ENCODE measurements at places on chromosomes 5 and 9. TPM values are rescaled to one million over a fixed set of nuclear protein-coding genes. Genes with fewer than 3 reads are reported as not detected.

CYFIP2 gene
- 27.5 TPM for total RNA-seq

INSL6 gene
- not detected for total RNA-seq

GRCh38 chr9:137757139-137757538 is 120.4 kb upstream of the CACNA1B start:
- DNase-seq: no peak

DNA sequence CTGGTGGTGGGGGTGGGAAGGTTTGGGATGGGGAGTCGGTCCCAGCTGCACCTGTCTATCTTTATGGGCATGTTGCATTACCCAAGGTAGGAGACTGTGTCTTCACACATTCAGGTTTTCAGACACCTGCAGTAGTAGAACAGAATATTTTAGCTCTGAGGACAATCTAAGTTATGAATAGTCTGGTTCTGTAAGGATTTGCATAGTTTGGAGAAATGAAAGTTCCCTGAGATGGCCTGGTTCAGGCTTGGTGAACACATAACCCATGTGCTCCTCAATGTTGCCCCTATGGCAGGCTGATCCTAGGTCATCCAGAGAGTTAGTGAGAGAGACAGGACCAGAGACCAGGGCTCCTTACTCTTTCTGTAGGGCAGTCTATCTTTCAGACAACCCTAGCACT is 20.7 kb downstream of the TNFSF8 start:
- no peak for DNase-seq

- DNase-seq: no peak
These were observed 30.5 kb upstream of the NKD2 start for GRCh38 chr5:978054-978453.

DNA sequence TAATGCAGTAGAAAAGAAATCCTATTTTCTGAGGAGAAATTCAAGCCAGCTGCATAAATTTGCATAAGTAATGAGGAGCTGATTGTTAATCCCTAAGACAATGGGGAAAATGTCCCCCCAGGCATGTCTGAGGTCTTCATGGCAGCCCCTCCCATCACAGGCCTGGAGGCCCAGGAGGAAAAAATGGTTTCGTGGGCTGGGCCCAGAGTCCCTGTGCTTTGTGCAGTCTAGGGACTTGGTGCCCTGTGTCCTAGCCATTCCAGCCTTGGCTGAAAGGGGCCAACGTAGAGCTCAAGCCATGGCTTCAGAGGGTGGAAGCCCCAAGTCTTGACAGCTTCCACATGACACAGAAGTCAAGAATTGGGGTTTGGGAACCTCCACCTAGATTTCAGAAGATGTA is 357.5 kb downstream of the SPATA31D1 start:
- DNase-seq: no peak

NEUROG1 gene
- not detected for total RNA-seq

- DNase-seq: no peak
These were observed 305.3 kb downstream of the CSNK1G3 start for GRCh38 chr5:123817267-123817666.

CTSL gene
- 179 TPM for total RNA-seq

GRCh38 chr9:135365013-135365768 is 114.4 kb upstream of the PPP1R26 start:
- DNase-seq: no peak

PCDHA9 gene
- 0.71 TPM for total RNA-seq

DNA sequence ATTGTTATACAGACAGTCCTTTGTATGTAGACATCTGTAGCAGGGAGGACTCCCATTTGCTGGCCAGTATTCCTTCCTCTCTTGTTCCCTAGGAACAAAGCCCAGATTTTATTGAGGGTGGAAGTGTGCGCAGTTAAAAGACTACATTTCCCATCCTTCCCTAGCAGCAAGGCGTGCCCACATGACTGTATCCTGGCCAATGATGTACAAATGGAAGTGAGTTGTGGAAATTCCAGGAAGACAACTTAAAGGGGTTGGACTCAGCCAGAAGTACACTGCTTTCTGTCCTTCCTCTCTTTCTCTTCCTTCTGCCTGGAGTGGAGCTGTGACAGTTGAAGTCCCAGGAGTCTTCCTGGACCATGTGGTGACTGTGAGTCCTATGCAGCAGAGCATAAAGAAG is 89.0 kb downstream of the HRH2 start:
- no peak for DNase-seq

GRCh38 chr5:32315221-32316014 is 2.7 kb upstream of the MTMR12 start:
- DNase-seq: no peak

NUP214 gene
- 49.0 TPM for total RNA-seq

DNA sequence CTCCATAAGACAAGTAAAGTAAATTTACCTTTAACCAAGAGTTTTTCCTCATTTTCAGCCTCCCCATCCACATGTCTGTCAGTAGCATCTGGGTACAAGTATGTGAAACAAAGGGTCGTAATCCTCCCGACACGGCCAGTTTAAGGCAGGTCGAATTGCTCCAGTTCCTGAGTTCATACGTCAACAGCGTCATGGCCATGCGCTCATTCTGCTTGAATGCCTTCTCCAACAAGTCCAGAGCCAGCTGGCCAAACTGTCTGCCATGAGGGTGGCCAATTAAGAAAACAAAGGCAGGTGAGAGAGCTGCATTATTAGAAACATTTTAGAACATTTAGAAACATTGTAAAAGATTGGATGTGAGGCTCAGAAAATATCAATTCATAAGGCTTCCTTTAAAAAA is 87.5 kb downstream of the TRPM6 start:
- no peak for DNase-seq

PDZD2 gene
- total RNA-seq: 11.4 TPM

IFNB1 gene
- total RNA-seq: not detected

GRCh38 chr5:127683008-127683407 is 20.2 kb upstream of the CCDC192 start:
- no peak for DNase-seq

RNF224 gene
- not detected for total RNA-seq

ZNF366 gene
- total RNA-seq: 2.2 TPM

GRCh38 chr5:93340881-93341280 is 240.1 kb downstream of the NR2F1-AS1 start:
- no peak for DNase-seq

CNTNAP3 gene
- total RNA-seq: 8.2 TPM

GRCh38 chr5:110414360-110414759 is 312.1 kb downstream of the TMEM232 start:
- DNase-seq: no peak

- DNase-seq: no peak
These were observed 2.9 kb downstream of the STK10 start for GRCh38 chr5:172185096-172185461.

- no peak for DNase-seq
These were observed 3.4 kb upstream of the CTSL start for GRCh38 chr9:87722393-87723088.

AKNA gene
- total RNA-seq: 16.9 TPM

DNA sequence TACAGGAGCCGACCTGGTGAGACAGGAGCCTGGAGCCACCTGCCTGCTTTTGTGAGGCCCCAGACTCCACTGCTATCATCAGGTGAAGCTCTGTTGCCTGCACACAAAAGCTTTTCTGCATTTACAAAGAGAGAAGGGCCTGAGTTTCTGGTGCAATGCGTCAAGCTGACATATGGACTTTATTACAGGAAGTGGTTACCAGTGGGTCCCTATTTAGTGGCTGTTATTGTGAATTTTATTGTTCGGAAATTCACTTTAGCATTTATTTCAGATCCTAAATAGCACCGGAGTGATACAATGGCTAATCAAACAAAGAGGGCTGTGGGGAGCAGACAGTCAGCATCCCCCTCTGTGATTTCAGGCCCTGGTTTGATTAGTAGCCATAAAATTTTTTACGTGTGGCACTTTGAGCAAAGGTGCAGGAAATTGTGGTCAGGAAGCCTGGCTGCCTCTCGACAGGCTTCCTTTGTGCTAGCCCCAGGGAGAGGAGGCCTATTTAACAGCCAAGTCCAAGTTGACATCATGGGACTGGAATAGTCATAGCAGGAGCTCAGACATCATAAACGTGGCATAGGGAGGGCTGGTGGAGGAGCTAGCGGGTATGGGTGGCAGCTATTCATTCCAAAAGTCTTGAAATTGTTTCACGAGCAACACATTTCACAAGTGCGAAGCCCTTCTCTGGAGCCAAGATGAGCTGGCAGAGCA is 8.4 kb downstream of the TGFBI start:
- DNase-seq: peak; percentile 85

Measured in sigmoid colon (tissue), 7 donors.